ENCODE measurements at places on chromosomes 3 and 15. TPM values are rescaled to one million over a fixed set of nuclear protein-coding genes. Genes with fewer than 3 reads are reported as not detected.

The STRIT1 gene
- total RNA-seq = not detected

The TMC3 gene
- not detected for total RNA-seq

The GPR87 gene
- total RNA-seq = not detected

The ATP8B4 gene
- 8.2 TPM for total RNA-seq

The CD200R1 gene
- 2.5 TPM for total RNA-seq

The GOLGA8K gene
- total RNA-seq = not detected

The CHST14 gene
- 20.6 TPM for total RNA-seq

The NANOGP8 gene
- 8.4 TPM for total RNA-seq

The NUDT16 gene
- 66.0 TPM for total RNA-seq

The SERINC4 gene
- 0.34 TPM for total RNA-seq

The TGM5 gene
- total RNA-seq = not detected

The FAN1 gene
- 11.3 TPM for total RNA-seq

The MKRN2 gene
- 22.4 TPM for total RNA-seq

The C3orf22 gene
- not detected for total RNA-seq

The CSPG4 gene
- total RNA-seq = 8.5 TPM

The TICRR gene
- 0.20 TPM for total RNA-seq
